ENCODE measurements at places on chromosomes 16 and 17. TPM values are rescaled to one million over a fixed set of nuclear protein-coding genes. Genes with fewer than 3 reads are reported as not detected.

- no peak for DNase-seq
These were observed 2.4 kb downstream of the PGAP6 start for GRCh38 chr16:379183-379960.

CREBBP gene
- total RNA-seq = 35.3 TPM

CACNG4 gene
- total RNA-seq = not detected

DNA sequence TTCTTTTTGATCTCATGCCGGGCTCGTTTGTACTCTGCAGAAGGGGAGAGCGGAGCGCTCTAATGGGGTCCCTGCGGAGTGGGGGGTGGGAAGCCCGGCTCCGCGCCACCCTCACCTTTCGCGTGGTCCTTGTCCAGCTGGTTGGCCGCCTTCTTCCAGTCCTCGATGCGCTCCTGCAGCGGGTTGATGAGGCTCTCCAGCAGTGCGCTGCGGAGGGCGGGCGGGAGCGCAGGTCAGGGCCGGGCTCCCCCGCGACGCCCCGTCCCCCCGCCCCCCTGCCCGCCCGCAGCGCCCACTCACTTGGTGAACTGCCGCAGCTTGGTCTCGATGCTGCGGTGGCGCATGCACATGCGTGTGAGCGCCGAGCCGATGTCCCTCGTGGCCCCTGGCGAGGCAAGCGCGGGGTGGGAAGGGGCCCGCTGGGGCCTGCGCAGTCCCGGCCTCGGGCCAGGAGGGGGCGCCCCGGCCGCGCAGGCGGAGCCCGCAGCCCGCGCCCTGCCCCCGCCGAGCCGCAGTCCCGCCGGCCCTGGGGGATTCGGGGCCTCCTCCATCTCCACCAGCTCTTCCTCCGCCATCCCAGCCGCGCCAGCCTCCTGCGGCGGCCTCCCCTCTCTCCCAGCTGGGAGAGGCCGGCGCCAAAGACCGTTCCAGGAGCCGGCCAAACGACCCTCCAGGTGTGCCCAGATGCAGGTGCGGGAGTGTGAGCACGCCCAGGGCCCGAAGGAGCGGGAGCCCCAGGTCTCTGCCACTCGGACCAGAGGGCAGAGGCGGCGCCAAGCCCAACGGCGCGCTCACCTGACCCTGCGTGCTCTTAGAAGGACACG lies 6.0 kb downstream of the MTSS2 start:
- peak; percentile 57 for DNase-seq

TBC1D3C gene
- not detected for total RNA-seq

- no peak for DNase-seq
These were observed 1.7 kb downstream of the AOC2 start for GRCh38 chr17:42845918-42846593.

GRCh38 chr17:59093702-59094231 lies 12.9 kb downstream of the TRIM37 start:
- DNase-seq = peak; percentile 57

DNA sequence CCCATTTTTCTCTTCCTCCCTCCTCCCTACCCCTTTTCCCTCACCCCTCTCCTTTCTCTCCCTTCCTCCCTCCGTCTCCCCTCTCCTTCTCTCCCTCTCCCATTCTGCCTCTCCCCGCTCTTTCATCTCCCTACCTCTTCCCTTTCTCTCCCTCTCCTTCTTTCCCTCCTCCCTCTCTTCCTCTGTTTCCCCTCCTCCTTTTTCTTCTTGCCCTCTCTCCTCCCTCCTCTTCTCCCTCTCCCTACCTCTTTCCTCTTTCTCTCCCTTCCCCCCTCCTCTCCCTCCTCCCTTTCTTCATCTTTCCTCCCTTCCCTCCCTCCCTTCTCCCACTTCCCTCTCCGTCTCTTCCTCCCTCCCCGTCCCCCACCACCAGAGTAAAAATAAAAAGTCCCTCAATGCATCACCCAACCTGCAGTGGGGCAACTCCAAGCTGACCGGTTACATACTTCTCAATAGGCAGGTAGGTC lies 10.4 kb downstream of the CHD9NB start:
- DNase-seq = no peak

DNA sequence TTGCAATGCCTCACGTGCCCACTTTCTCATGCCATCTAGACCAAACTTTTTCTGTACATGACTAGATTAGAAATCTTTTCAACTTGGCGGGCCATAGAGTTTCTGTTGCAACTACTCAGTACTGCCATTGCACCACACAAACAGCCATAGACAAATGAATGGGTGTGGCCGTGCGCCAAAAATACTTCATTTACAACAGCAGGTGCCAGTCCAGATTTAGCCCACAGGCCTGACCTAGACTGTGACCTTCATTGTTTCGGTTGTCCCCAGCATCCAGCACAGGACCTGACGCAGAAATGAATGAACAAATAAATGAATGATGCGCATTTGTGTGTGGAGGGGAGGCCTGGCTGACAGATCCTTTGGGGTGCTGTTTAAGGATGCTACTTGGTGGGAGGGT lies 14.3 kb upstream of the PDK2 start:
- DNase-seq = peak; percentile 72

RASD1 gene
- 39.8 TPM for total RNA-seq

DNA sequence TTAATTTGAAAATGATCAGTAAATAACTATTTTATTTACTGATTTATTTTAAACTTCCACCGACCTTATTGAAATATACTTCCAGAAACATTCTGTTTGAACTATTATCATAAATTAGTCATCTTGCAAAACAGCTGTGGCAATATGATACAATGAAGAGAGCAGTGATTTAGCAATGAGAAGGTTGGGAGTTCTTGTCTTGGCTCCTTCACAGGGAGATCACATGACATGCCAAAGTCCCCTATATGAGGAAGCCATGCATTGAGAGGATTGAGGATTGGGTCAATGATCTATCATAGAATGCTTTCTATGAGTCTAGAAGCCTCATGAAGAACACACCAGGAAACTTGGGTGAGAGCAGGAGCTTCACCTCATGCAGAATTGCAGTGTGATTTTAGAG lies 222.7 kb downstream of the LGALS9B start:
- no peak for DNase-seq

DNA sequence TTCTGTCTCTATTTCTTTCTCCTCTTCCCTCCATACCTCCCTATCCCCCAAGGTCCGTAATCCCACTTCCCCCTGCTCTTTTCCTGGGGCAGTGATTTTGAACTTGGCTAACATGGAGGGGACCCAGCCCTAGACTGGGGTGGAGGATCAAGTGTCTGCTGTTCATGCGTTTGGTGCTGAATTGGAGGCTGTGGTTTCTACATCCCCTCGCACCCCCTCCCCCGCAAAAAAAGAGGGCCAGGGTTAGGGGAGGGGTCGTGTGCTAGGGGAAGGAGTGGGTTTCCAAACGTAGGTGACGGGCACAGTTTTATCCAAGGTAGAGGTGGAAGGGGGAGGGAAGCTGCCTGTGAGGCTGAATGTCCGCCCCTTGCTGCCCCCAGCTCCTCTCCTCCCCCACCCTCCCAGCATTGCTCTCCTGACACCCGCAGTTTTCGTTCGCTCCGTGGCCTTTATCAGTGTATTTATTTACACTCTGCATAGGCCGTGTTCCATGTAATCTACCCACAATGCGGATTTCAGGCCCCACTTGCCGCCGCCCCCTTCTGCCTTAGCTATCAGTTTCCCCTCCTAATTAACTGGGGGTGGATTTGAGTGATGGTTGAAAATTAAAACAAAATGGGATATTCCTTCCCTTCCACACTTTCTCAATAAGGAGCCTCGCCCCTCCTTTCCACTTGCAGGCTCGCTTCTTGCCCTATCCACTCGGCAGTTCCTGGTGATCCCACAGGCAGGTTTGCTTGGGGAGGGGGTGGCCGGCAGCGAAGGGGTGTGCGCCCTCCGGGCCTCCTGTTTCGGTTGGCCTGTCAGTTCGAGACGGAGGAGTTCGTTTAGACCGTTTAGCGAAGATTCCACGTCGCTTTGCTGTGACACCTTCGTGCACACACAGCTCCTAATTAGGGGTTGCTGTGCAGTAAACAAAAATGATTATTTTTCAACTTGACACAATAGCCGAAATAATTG lies 2.0 kb downstream of the GNAO1 start:
- DNase-seq = no peak

- no peak for DNase-seq
These were observed 424.5 kb downstream of the GRIN2A start for GRCh38 chr16:9757687-9758086.

MYH2 gene
- total RNA-seq = not detected

GRCh38 chr17:77070888-77071279 lies 69.9 kb upstream of the SEC14L1 start:
- DNase-seq = no peak

DNA sequence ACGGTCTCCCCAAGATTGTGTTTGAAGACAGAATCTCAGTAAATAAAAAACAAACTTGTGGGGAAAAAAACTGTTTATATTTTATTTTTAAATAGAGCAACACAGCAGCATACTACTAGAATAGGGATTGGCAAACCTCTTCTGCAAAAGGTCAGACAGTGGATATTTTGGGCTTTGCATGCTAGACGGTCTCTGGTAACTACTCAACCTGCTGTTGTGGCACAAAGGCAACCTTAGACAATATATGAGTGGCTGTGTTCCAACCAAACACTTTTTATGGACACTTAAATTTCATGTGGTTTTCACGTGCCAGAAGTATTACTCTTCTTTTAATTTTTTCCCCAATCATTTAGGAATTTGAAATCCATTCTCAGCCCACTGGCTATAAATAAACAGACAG lies 55.0 kb downstream of the IRX5 start:
- no peak for DNase-seq

DNA sequence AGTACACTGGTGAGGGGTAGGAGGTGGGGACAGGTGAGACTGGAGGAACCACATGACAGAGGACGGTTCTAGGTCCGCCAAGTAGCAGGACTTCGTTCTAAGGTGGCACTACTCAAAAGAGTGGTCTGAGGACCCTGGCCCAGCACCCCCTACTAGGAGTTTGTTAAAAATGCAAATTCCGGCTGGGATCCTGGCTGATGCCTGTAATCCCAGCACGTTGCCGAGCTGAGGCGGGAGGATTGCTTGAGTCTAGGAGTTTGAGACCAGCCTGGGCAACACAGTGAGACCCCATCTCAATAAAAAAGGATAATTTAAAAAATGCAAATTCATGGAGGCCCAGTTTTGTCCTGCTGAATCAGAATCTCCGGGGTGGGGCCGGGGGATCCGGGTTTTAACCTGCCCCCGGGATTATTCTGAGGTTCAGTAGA lies 59.1 kb downstream of the WSB1 start:
- DNase-seq = no peak

GRCh38 chr17:11539637-11540036 lies 58.6 kb upstream of the DNAH9 start:
- DNase-seq = no peak

- no peak for DNase-seq
These were observed 7.7 kb downstream of the PYCARD start for GRCh38 chr16:31194898-31195297.

DNA sequence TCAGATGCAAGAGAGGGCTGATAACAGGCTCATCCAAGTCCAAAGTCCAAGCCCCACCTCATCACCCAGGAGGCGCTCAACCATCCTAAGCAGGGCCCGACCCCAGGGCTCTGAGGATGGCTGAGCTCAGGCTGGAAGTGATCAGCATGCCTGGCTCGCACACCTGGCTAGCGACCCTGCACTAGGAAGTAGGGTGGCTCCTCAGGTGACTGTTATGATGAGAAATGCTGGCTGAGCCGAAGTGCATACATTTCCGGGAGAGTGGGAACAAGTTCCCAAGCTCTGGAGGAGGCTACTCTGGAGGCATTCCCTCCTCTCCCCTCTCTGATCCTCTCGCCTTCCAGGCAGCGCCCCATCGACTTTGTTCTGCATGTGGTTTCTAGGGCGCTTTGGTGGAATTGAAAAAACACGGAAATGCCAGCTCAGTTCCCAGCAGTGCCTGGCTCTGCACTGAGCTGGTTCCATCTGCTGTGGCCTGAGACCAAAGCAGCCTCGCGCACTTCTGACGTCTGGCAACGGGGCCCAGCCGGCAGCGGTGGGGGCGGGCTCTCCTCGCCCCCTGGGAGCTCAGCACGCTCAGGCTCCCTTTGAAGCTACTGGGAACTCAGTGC lies 130.3 kb downstream of the IRF8 start:
- DNase-seq = peak; percentile 60

NACA2 gene
- not detected for total RNA-seq

GRCh38 chr17:77963441-77963840 lies 4.9 kb downstream of the TNRC6C start:
- DNase-seq = no peak

DNA sequence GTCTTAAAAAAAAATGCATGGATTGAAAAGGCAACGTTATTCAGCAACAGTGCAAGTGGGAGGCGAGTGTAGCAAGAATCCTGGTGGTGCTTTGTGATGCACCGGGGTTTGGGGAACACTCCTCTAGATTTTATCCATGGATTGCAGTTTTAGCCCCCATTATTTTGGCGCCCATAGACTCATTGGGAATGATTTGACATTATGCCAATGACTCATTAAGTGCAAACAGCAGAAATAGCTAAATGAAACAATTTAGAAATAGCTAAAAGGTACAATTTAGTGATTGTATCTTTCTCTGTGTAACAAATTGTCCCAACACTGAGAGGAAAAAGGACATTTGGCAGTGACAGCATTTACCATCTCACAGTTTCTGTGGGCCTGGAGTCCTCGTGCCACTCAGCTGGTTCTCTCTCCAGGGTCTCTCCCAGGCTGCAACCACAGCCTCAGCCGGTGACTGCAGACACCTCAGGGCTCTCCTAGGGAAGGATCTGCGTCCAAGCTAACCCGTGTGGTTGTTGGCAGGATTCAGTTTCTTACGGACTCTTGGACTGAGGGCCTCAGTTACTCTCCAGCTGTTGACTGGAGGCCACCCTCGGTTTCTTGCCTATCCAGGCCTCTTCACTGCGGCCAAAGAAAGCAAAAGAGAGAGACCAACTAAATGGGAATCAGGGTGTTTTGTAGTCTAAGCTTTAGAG lies 398.7 kb downstream of the SNX29 start:
- DNase-seq = no peak

- DNase-seq = no peak
These were observed 5.4 kb upstream of the RHOT1 start for GRCh38 chr17:32136856-32137255.

Data from Right ventricle myocardium superior (tissue), 1 donor.